ENCODE measurements at places on chromosomes 13 and 19.

- ATAC-seq, result peak; percentile 95
Observed at GRCh38 chr13:37173214-37173613, 67.8 kb upstream of the CSNK1A1L start.

DNA sequence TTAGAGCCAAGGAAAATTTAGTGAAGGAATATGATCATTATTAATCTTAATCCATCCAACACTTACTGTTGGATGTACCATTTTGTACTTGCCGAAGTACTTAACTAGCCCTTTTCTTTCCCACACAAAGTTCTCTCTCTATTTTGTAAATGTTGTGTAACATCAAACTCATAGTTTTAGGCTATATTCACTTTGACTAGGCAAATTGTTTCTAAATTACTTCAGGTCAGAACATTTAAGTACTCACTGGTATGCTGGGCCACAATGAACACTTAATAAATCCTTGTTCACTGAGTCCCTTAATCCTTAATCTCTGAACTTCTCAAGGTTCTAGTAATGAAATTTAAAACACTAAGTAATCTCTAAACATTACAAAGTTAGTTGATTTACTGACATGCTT is 49.3 kb upstream of the EEF1AKMT1 start:
- ATAC-seq, result no peak

DNA sequence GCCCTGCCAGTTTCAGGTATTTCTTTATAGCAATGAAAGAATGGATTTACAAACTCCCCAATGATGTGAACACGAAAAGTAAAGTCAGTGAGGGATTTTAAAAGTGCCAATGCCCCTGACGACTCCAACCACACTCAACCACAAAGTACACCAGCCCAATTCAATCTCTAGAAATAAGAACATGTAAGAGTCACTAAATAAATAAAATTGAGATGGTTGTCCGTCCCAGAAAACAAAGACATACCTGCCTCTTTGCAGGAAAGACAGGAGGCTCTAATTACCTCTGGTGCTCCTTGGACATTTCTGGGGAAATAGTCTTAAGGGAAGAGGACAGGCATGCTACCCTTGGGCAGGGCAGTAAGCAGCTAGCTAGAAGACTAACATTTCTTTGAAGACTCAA is 55.8 kb downstream of the NALCN start:
- ATAC-seq, result no peak

GRCh38 chr19:52648336-52649016 is 10.3 kb upstream of the ZNF83 start:
- peak; percentile 63 for ATAC-seq

DNA sequence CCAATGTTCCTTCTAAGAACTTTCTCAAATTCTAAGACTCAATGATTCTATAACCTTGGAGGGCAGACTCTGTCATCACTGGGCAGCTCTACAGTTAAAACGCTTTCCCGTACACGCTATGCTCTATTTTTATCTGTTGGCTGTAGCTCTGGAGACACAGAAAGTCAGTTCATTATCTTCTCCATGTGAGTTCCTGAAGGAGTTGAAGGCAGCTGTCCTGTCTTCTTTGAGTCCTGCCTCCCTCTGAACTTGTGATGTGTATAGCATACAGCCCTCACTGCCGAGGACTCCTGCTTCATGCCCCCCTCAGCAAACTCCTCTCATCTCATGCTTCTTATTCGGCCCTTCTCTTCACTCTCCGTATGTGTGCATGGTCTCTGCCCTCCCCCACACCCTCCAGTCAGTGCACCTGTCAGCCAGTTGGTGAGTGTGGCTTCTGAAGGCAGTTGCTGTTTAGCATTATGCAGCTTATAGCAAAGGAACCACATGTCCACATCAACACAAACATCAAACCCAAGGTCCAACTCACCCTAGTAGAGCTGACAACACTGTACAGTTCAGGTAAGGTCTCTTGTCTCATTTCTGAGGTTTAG is 504.9 kb downstream of the DIAPH3 start:
- ATAC-seq, result no peak
